ENCODE measurements at places on chromosomes 3 and 15.

GRCh38 chr3:23665741-23666140 lies 140.0 kb upstream of the UBE2E1 start:
- no peak for DNase-seq

DNA sequence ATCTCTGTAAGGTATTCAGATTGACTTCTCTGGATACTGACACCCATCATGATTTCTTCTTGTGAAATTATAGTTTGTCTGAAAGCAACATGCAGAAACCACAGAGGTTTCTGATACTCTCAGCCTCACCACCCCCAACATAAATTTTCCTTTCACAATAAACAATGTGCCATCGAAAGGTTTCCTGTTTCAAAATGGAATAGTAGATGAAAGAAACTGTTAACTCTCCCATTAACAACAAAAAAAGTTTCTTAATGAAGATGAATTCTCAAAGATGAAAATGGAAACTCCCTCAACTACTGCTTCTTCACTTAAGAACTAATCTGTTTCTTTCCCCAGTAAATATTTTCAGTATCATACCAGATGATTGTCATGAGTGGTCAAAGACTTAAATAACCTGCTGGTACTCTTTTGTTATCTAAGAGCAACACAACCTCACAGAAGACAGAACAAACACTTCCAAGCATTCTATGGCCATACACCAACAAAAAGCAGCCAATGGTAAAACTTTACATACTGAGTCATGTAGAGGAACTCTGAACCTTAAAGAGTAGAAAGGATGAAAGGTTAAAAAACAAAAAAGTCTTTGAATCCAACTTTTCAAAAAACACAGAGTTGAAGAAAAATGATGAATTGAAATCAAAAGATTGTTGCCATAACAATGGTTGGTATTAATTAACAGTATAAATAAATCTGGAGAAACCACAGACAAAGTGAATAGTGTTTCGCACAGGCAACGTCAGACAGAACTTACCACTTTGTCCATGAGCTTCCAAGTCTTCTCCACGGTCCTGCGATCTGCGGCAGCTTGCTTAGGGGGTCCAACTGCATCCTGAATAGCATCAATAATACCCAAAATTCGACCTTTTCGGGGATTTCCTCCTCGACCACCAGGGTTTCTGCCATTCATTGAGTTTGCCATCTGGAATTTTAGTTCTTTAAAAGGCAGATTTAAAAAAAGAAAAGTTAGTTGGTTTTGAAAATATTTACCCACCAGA lies 1.9 kb downstream of the CBLB start:
- no peak for DNase-seq

GRCh38 chr15:51135276-51135675 lies 40.6 kb upstream of the TNFAIP8L3 start:
- DNase-seq = no peak

- DNase-seq = no peak
Observed at GRCh38 chr15:85164841-85165466, 183.3 kb downstream of the PDE8A start.

DNA sequence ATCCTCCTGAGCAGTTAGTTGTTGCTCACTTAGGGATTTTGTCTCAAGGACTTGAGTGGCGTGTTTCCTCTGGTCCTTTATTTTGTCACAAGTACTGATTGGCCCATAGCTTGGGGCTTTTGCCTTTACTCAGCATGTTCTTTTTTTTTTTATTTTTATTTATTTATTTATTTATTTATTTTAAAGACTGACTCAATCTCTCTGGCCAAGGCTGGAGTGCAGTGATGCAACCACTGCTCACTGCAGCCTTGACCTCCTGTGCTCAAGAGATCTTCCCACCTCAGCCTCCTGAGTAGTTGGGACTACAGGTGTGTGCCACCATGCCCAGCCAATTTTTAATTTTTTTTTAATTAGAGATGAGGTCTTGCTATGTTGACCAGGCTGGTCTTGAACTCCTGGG lies 223.9 kb upstream of the TPM1 start:
- DNase-seq = no peak

GRCh38 chr3:71391361-71391760 lies 192.2 kb downstream of the FOXP1 start:
- no peak for DNase-seq

GRCh38 chr3:197736010-197736490 lies 654 bp downstream of the RUBCN start:
- DNase-seq = no peak

DNA sequence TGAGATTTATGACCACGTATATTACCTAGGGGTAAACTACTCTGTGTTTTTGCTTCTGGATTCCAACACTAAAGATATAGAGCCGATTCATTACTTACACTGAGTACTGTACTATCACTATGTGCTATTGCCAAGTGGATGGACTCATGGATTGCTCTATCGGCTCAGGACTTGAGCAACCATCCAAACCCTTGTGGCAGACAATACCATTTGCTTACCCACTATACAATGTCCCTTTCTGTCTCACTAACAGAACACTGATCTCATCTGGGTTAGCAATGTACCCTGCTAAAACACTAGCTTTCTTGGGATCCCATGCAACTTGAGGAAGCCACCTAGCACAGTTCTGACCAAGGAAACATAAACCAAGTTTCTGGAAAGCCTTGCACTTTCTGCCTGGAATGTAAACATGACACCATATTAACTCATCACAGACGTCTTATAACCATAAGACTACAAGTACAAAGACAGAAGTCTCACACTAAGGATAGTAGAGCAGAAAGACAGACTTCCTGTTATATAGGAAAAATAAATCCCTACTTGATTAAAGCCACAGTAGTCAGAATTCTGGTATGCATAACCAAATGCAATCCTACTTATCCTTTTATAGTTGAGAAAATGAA lies 38.6 kb downstream of the HACD2 start:
- no peak for DNase-seq

GRCh38 chr15:81411969-81412633 lies 38.1 kb upstream of the TMC3 start:
- no peak for DNase-seq

DNA sequence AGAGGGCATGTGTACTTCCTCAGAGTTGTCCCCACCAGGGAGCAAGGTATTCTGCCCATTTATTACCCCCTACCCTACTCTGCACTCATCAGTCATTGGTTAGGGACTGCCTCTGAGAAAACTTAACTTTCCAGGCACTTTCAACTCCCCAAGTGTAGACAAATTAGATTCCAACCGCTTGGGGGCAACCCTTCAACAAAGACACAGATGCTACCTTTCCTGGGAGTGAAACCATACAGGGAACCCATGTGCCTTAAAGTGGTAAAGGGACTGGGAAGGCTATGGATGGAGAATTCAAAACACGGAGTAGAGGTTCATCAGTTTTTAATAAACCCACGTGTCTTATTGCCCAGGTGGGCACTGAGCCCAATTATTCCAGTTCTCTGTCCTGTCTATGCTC lies 19.4 kb upstream of the UBE2E2 start:
- no peak for DNase-seq

GRCh38 chr3:177137774-177138705 lies 59.2 kb downstream of the TBL1XR1 start:
- DNase-seq = no peak

- DNase-seq = no peak
Observed at GRCh38 chr3:80113331-80113730, 345.5 kb upstream of the ROBO1 start.

DNA sequence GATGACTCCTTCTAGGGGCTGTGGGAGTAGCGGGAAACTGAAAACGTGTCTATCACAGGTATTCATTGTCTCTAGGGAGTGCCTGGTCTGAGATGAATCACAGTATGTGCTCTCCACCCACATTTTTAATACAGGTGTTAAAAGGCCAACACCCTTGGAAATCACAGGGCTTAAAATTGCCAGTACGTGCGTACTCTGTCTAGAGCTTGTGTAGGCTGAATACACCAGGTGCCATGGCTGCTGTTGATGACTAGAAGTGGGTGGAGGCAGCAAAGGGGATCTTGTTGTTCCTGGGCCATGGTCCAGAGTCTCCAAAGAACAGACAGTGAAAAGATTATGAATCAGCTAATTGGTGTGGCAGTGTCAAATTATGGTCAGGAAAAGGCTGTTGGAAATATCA lies 35.1 kb upstream of the P3H2 start:
- no peak for DNase-seq

- DNase-seq = no peak
Observed at GRCh38 chr3:170470063-170471016, 51.7 kb downstream of the CLDN11 start.

GRCh38 chr3:64642327-64643151 lies 45.3 kb downstream of the ADAMTS9 start:
- no peak for DNase-seq

- no peak for DNase-seq
Observed at GRCh38 chr3:39505866-39506742, 38.6 kb downstream of the MOBP start.

GRCh38 chr3:60809857-60810610 lies 441.2 kb downstream of the FHIT start:
- no peak for DNase-seq

GRCh38 chr3:132247211-132247610 lies 70.0 kb upstream of the ACP3 start:
- no peak for DNase-seq

DNA sequence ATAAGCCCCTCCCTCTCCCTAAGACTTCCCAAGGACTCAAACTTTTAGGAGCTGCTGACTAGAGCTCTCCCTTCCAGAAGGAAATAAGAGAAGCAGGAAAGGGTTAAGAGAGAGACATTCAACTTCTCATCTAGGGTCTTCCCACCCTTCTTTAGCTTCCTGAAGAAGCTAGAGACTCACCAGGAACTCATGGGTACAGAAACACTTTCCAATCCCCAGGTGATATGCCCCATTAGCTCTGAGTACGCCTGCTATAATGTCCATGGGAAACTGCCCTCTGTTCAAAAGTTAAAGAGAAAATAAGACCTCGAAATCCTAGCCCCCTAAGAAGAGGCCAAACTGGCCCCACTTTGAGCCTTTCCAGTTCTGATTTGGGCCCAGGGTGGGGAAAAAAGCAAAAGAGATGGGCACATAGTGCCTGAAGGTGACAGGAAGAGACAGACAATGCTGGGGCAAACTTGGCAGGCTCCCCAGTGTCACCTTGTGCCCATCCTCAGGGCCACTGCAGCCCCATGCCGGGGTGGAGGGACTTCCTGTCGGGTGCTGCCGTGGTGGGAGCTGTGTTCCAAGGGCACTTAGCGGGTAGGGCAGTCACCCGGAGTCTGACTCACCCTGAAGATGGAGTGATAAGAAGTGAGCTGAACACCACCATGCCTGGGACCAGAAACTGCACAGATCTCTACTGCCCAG lies 29.5 kb downstream of the CCDC12 start:
- DNase-seq = no peak

GRCh38 chr3:197524128-197524527 lies 31.6 kb downstream of the BDH1 start:
- DNase-seq = no peak

DNA sequence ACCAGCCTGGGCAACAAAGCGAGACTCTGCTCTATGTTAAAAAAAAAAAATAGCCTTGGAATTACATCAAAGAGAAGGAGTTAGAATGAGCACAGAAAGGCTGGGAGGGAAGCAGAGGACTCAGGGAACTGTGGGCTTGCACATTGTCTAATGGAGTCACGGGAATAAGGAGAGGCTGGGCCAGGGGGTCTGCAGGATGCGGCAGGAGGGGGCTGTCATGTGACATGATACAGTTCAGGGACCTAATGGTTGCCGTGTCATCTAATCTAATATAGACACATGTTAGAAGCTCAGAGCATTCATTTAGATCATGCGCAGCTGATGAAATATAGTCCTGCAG lies 32.5 kb downstream of the GRK7 start:
- DNase-seq = no peak

DNA sequence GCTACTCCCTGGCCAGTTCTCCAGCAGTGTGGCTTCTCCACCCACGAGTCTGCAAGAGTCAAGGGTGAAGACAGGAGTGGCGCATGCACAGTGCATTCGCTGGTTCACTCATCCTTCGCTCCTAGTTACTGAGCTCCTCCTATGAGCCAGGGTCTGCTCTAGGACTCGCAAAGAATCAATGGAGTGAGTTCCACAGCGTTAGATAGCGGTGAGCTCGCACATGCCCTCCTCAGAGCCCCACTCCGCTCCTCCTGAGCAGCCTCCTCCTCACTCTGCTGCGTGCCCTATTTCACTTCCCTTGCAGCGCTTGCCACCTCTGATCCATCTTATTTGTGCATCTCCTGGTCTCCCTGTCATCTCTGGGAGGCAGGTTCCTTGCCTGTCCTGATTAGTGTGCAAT lies 63.0 kb downstream of the NUP210 start:
- no peak for DNase-seq

GRCh38 chr3:142000325-142000870 lies 124.0 kb downstream of the ATP1B3 start:
- DNase-seq = no peak

GRCh38 chr3:122956693-122957455 lies 70.7 kb downstream of the SEMA5B start:
- DNase-seq = no peak

GRCh38 chr15:69272891-69273290 lies 25.8 kb upstream of the PAQR5 start:
- no peak for DNase-seq

GRCh38 chr3:13768453-13768852 lies 111.4 kb downstream of the WNT7A start:
- no peak for DNase-seq

DNA sequence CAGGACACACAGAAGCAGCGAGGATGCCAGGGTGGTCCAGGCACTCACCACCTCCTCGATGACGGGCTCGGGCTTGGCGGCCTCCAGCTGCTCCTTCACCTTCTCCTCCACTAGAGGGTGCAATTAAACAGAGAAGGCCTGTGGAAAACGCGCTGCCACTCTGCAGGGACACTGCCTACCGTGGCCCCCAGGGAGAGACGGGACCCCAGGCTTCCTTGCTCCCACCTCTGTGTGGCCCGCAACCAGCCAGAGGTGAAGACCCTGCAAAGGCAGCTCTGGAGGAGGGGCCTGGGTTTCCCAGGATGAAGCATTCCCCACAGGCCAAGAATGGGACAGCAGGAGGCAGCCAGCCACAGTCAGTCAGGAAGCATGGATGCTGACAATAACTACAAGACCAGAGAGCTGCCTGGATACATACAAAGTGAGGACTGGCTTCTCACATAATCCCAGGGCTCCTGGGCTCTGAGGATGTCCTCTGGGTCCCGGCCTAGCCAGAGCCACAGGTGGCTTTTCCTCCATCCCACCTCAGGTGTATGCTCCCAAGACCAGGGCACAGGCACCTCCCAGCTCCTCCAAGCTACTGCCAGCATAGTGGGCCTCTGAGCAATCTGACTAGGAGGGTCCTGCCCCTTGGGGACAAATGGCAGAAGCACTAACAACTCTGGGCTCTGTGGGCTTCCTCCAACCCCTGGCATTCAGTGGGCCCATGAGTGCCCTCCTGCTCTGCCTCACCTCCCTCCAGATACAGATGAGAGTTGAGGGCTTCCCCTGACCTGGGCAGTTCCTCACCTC lies 46.2 kb downstream of the PTH1R start:
- no peak for DNase-seq

- DNase-seq = no peak
Observed at GRCh38 chr3:61996366-61996765, 377.0 kb downstream of the FEZF2 start.

- DNase-seq = no peak
Observed at GRCh38 chr15:83843471-83843871, 189.5 kb downstream of the ADAMTSL3 start.

- no peak for DNase-seq
Observed at GRCh38 chr15:69056365-69056764, 41.9 kb downstream of the NOX5 start.

- no peak for DNase-seq
Observed at GRCh38 chr3:184562878-184563560, 1.4 kb downstream of the EPHB3 start.

Data from activated naive CD8-positive, alpha-beta T cell treated with anti-CD3 and anti-CD28 coated beads, Interleukin-2, amount 50 U/mL, for 16 hours (primary cell).